ENCODE measurements at places on chromosomes 7 and 10.
A peak's percentile ranks its signal among the peaks of the same experiment; 100 is the strongest.

DNA sequence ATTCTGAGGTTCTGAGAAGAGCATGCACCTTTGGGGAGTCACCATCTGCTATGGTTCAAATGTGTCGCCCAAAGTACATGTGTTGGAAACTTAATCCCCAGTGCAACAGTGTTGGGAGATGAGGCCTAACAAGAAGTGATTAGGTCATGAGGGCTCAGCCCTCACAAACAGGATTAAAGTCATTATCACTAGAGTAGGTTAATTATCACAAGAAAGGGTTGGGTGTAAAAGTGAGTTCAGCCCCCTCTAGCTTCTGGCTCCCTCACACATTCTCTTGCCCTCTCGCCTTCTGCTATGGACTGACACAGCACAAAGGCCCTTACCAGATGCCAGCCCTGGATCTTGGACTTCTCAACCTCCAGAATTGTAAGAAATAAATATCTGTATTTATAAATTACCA, 100.3 kb upstream of the C10orf90 start:
- DNase-seq: no peak

- no peak for DNase-seq
These were observed 73.7 kb downstream of the PIK3CG start for GRCh38 chr7:106938803-106939202.

- no peak for DNase-seq
These were observed 24.9 kb downstream of the BEND7 start for GRCh38 chr10:13503745-13504463.

DNA sequence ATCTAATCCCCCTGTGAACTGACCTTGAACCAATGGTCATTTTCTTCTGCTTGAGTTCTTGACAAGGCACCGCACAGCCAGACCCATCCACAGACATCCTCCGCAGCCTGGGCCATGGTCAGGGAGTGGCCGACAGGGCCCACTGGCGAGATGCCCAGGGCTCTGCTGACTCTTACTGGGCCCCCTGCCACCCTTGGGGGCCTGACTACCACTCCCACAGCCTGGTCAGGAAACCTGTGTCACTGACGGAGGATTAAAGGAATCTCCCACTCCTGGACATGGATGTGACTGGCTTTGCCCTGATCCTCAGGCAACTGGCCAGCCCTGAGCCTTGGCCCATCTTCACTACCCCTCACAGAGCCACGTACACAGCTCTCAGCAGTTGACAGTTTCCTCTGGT, 50.4 kb upstream of the ENO4 start:
- no peak for DNase-seq

GRCh38 chr7:46003896-46004875, 83.1 kb upstream of the IGFBP3 start:
- DNase-seq: no peak

GRCh38 chr10:59870152-59870551, 36.2 kb downstream of the CCDC6 start:
- DNase-seq: no peak

DNA sequence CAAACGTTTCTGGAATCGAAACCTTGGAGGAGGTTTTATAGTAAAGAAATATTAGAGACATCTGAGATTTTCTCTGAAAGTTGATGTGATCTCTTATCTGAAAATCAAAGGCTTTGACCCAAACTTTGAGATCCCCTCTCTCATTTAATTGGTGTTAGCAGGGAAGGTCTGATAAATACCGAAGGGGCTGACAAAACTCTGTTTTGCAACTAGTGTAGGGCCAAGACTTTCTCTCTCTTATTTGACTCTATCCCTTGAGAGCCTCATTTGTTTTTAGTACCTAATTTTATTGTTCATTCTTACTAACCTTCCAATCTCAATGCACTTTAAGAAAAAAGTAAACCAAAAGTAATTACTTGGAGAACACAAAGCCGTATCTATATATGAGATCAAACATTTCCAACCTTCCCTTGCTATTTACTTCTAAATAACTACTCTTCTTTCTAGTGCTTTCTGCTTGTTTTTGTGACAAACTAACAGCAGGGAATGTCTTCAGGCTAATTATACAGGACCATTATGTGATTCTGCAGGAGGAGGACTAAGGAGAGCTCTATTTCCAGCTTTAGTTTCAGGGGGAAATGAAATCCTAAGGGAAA, 33.4 kb upstream of the NPVF start:
- no peak for DNase-seq

DNA sequence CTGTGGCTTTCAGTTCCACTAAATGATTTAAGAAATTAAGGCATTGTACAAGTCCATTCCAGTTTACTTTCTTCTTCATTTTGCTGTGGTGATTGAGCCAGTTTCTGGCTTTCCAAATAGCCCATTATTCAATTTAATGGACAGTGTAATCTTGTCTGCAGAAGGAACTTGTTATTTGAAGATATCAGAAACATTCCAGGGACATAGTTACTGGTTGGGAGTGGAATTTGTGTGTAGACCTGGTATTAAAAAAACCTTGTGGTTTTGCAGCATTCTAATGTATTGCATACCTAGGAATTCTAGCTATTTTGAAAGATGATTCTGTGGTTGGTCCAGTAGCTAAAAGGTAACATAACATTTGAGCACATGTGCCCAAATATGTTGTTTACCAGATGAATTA, 72.2 kb downstream of the MCU start:
- DNase-seq: no peak

DNA sequence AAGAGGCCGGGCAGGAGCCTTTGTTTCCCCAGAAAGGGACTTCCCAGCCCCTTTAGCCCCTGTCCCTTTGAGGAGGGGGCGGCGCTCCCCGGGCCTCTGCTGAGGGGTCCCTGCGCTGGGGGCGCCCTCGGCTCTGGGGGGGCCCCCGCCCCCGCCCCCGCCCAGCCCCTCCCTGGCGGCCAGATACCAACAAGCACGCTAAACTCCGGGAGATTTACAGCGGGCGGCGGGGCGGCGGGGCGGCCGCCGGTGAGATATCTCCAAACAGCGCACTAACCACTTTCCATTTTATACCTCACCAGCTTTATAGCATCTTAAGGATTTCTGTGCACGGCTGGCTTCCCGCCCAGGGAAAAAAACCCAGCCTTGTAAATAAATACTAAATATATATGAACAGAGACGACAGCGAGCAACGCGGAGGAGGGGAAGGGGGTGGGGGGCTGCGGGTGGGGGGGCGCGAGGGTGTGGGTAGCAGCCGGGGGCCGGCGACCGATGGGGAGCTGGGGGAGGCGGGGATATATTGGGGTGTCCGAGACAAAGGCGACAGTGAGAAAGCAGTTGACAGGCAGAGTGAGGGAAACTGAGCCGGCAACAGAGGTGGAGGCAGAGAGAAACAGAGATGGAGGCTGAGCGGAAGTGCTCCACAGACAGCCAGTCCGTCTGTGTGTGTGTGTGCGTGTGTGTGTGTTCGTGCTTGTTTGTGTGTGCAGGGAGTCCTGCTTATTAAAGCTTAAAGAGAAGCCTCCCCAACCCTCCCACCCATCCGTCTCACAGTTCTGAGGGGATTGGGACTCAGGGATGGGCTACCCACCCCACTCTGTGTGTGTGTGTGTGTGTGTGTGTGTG, 85.8 kb downstream of the HIF1AN start:
- no peak for DNase-seq

DNA sequence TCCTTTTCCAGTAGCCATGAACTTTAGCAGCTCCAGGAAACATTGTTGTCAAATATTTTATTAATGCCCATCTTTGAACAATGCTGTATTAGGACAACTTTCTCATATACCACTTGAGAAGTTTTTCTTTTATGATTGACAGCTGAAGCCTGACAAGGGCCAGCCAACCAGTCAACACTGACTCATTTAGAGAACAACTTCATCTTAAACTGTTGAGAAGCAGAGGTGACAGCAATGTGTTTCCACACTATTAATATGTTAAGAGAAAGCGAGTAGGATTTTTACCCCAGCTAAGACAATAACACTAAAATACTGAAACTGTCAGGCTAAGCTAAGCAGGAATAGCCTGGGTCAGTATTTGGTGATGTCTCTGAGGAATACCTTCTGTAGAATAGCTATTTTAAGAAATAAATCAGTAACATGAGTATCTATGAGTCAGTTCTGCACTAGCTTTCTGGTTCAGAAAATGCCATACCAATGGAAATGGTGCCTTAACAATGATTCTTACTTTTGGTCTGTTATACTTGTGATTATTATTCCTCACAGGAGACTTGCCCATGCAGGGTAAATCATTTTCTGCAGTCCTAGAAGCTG, 168.8 kb upstream of the POT1 start:
- DNase-seq: no peak

- DNase-seq: peak; percentile 36
These were observed 16.8 kb downstream of the TRIM8 start for GRCh38 chr10:102660888-102661657.

DNA sequence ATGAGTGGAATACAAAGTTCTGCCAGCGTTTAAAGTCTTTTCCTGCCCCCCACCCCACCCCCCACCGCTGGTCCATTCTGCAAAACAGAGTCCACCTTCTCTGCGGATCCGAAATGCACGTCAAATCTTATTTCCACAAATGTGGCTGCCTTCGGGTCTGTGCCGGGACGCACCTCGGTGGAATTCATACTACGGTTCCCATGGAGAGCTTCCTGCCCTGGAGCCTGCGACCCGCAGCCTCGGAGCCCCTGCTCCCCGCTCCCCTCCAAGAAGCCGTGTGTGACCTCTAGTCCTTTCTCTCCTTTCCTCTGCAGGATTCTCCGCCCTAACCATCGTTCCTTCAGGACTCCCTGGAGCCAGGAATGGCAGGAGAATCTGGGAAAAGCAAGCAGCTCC, 12.5 kb upstream of the CALML5 start:
- no peak for DNase-seq

GRCh38 chr10:31194986-31195385, 124.0 kb upstream of the ZEB1 start:
- DNase-seq: no peak

DNA sequence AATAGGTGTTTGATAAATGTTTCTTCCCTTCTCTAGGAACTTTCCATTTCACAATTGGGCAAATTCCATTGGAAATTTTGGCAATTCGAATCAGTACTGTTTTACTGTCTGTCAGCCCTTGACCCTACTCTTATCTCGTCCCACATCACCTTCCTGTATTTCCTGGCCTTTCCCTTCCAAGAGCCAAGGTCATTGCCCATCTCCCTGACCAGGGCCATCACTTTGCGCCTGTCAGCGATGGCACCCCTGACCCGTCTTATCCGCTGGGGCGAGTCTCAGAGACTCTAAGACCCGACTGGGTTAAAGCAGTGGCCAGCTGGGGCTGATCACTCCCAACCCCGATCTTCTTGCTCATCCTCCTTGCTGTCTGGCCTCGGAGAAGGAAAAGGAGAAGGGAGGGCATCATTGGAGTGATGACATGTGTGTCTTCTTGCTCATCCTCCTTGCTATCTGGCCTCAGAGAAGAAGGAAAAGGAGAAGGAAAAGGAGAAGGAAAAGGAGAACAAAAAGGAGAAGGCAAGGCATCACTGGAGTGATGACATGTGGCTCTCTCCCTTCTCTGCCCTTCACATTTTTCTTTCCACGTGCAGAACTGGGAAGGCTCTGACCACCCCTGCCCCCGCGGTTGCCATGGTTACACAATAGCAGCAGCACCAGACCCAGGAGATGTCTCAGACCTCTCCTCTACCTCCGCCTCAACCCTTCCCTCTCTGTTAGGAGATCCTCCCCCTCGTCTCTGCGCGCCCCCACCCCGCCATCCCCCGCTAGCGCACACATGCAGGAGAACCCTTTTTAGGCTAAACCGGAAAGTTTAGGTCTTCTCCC, 2.0 kb downstream of the SEMA3D start:
- DNase-seq: no peak

DNA sequence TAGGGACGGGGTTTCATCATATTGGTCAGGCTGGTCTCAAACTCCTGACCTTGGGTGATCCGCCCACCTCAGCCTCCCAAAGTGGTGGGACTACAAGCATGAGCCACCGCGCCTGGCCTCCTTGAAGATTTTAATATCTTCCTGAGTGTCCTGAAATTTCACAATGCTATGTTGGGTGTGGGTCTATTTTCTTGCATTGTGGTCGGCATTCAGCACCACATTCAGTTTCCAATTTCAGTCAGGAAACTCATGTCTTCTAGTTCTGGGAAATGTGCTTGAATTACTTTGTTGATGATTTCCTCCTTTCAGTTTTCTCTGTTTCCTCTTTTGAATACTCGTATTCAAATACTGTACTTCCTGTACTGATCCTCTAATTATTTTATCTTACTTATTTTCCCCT, 49.3 kb upstream of the IL6 start:
- DNase-seq: no peak

GRCh38 chr10:34721208-34721840, 93.8 kb downstream of the PARD3 start:
- DNase-seq: no peak

- DNase-seq: no peak
These were observed 29.8 kb upstream of the PPP2R2D start for GRCh38 chr10:131870831-131871672.

GRCh38 chr7:48165157-48165556, 6.1 kb upstream of the ABCA13 start:
- no peak for DNase-seq

DNA sequence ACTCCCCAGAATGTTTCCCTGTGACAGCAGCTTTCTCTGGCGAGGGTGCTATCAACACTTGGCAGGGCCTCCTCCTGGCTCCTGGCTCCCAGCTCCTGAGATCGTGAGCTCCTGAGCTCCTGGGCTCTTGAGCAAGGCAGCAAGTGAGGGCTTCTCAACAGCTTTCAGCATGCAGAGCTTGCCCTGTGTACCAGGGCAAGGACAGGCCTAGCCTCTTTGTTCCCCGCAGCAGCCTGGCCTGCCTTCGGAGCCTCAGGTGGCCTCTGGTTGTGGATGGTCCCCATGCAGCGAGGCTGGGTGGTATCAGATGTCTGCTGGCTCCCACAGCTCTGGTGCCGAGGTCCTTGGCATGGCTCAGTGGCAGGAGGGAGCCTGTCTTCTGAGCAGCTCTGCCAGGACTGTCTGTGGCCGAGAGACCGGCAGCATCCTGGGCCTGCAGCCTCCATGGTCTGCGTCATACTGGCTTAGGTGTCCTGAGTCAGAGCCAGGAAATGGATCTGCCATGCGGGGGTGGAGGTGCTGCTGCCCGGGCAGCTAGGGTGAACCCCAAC, 44.2 kb downstream of the ZMIZ1 start:
- no peak for DNase-seq

GRCh38 chr10:27844223-27844622, 98.6 kb upstream of the MKX start:
- DNase-seq: no peak

DNA sequence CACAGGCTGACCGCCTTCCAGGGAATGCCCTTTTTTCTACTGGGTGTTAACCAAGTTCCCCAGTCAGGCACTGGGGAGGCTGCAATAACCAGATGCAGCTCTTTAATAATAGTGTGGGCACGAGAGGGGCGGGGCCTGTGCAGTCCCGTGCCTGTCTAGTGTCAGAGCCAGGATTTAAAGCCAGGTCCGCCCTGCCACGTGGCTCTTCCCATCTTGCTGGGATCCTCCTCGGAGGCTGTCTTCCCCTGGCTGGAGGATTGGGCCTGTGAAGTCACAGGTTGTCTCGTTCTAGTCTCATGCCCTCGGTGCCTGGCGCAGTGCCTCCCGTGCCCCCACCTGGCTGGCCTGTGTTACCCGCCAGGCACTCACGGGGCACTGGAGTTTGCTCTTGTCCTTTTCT, 25.2 kb downstream of the TMEM120A start:
- DNase-seq: no peak

- DNase-seq: no peak
These were observed 46.5 kb upstream of the TNRC18 start for GRCh38 chr7:5470167-5470532.

- no peak for DNase-seq
These were observed 23.2 kb downstream of the CDK1 start for GRCh38 chr10:60801522-60801921.

All from T-helper 17 cell (primary cell).